GM13977 (cell line): ENCODE measurements at places on chromosomes 7 and 10.

- no peak for DNase-seq
These were observed 70.0 kb downstream of the VOPP1 start for GRCh38 chr7:55502124-55502857.

- no peak for DNase-seq
These were observed 47.3 kb downstream of the FRMPD2 start for GRCh38 chr10:48227213-48227612.

DNA sequence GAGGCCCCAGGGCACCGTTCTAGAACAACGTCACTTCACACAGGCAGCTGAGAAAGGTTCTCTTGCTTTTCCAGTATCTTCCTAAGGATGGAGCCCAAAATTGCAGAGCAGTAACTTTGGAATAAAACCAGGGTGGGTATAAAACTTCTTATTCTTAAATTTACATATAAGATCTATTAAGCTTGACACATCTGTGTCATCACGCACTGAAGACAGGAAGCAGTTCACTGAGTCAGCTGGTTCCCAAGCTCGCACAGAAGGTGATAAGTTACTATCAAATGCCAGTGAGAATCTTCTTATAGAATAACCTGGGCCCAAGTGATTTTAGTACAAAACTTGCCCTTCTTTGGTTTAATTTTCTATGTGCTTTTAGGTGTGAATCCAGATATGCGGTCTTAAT, 70.2 kb downstream of the RABGEF1 start:
- no peak for DNase-seq

- no peak for DNase-seq
These were observed 46.1 kb upstream of the NCAPG2 start for GRCh38 chr7:158750702-158751101.

DNA sequence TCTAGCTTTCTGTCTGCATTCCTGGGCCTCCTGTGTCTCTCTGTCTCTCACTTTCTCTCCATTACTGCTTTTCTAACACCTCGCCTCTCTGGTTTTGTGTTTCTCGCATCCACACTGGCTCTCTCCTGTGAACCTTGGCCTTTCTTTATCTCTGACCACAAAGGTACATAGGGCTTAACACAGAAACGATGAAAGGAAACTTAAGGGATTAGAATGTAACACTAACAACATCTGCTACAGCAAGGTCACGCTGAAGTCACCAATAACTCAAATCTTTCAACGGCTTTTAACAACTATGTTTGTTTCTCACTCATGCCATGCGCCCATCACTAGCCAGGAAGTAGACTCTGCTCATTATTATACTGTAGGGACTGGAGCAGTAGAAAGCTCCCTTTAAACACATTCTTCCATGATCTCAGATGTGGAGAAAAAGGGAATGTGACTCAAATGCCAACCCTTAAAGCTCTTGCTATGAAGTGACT, 9.3 kb upstream of the OR6V1 start:
- no peak for DNase-seq
